ENCODE measurements at places on chromosomes 6 and 20.

DNA sequence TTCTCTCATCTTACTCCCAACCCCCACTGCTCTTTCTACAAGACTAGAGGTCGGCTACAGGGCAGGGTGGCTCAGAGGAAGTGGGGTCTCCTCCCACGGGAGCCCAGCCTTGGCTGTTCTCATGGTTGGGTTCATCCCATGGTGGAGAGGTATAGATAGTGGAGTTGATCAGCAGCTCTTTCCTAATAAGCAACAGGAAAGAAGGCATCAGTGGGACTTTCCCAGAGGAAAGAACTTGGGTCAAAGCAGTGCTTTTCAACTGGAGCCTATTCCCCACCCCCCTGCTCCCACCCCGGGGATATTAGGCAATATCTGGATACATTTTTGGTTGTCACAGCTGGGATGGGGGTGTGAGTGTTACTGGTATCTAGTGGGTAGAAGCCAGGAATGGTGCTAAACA is 200.9 kb downstream of the NFATC2 start:
- no peak for DNase-seq

DNA sequence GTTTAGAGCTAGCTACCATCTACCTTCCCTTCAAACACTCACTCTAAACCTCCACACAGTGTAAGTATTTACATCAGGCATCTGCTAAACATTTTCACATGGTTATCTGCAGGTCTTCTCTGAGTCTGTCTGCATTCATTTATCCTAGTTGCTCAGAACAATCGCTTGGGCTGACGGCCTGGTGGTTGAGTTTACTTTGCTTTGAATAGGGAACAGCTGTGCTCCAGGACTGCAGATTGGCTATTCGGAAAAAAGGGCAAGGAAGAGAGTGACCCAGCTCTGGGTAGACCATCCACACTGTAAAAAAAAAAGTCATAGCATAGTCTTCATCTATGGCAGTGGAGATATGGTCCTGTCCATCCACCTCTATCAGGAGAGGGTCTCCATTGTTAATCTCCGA is 115.3 kb upstream of the ESR1 start:
- no peak for DNase-seq

- no peak for DNase-seq
These were observed 38.4 kb downstream of the LRRC1 start for GRCh38 chr6:53833155-53833554.

DNA sequence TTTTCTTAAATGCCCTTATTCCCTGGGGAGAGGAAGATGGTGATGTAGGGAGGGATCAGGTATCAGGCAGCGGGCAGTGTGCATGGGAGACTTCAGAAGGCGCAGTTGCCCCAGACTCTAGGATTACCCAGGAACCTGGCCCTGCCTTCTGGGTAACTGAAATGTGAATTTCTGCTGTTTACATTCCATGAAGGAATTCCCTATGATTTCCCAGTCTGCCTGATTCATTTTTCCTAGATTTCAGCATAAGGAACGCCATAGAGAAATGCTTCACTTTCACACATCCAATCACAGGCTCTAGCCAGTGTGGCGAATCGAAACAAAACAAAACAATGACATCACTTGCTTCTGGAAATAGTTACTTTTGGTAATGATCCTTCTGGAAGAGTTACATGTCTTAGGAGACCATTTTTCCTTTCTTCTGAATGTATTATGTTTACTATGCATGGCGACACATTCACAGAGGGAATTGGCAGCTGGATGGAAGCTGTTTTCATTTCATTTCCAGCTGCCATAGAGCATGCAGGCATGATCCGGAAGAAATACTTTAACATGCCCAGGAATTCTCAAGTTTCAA is 33.3 kb downstream of the LRP11 start:
- DNase-seq = no peak

DNA sequence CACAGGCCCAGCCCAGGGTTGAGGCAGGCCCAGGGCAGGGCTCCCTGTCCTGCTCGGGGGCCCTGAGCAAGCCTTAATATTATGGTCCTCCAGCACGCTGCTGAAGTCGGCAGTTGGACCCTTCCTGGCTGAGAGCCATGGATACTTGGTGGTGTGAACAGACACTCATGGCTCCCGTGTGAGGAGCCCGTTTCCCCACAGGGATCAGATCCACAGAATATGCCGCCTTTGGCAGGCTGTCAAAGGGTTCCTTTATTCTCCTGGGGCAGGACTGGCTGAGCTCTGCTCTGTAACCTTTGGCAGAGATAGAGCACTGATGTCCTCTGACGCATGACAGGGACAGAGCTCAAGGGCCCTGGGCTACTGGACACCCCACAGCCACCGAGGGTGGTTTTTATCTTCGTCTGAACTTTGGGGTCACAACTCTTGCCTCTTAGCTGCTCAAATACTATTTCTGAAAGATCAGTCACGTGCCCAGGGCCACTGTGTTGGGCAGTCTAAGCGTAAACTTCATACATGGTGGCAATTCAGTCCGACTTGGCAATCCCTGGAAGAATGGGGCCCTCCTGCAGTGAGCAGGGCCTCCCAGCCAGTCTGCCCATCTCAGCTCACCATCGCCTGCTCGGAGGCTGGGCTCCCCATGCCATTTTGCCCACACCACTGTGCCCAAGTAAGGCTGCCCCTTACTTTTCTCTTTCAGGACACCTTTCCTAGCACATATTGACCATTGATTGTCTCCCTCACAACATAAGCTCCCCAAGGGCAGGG is 49.1 kb downstream of the TTI1 start:
- no peak for DNase-seq

DNA sequence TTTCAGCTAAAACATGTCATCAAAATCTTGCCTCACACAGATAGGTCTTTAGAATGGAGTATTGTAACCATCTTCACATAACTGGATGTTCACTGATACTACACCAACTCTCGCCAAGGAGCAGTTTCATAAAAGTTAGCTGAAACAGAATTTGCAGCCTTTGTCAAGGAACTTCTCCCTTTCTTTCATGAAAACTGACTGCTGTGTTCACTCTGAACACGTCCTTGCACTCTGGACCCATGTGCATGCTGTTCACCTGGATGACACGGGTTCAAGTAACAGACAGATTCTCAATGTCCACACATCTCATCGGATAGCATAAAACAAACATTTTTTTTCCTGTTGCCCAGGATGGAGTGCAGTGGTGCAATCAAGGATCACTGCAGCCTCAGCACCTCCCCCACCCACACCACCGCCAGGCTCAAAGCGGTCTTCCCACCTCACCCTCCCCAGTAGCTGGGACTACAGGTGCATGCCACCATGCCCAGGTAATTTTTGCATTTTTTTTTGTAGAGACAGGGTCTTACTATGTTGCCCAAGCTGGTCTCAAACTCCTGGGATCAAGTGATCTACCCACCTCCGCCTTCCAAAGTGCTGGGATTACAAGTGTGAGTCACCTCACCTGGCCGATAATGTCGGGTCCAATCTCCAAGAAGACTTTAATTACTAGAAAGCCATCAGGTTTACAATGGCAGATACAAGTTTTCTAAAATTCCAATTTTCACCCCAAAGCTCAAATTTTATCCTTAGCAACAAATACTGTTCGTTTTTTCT is 9.4 kb downstream of the DIDO1 start:
- no peak for DNase-seq

- no peak for DNase-seq
These were observed 109.2 kb upstream of the CDYL start for GRCh38 chr6:4666886-4667513.

DNA sequence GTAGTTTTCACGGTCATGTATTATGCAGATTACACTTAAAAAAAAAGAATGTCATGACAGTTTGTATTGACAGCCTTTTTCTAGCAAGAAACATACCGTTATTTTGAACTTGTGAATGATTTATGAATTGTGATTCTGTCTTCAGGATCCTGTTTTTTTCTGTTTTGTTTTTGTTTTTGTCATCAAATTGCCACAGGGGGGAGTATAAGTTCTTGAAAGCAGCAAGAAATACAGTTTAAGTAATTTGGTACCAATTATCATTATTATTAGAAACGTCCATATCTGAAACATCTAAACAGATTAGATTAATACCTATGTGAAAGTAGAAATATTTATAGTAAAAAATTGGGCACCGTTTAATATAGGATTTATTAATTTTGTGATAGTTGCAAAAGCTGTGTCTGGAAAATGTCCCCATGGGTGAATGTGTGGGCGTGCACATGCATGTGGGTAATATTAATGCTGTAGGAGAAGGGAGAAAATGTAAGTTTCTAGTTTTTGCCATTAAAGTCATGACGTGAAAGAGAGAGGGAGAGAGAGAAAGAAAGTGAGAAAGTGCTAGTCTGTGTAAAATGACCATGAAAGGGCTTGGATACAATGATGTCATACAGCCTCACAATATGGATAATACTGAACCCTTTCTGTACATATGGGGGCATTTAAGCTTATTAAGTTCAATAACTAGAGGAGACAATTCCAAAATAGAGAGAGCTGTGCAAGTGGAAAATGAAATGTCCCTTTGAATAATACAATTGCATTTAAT is 9.4 kb upstream of the CCN2 start:
- no peak for DNase-seq

GRCh38 chr6:147407571-147407970 is 100.9 kb upstream of the SAMD5 start:
- DNase-seq = no peak

- no peak for DNase-seq
These were observed 17.9 kb upstream of the SIRPB1 start for GRCh38 chr20:1637755-1638154.

DNA sequence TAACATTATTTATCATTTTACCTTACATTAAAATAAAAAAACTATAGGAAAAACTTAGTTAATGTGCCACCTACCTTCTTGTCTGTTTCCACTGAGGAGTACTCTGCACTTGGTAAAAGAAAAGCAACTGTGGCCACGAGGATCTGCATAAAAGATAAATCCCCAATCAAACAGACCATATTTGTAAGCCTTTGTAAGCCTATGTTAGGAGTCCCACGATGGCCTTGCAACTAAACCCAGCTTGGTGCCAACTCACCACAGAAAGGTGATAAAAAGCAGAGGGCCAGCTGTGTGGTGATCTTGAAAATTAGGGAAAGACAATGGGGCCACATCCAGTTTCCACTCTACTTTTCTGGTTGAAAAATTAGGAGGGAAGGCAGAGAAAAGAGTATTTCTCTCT is 156.9 kb downstream of the INSM1 start:
- DNase-seq = no peak

DNA sequence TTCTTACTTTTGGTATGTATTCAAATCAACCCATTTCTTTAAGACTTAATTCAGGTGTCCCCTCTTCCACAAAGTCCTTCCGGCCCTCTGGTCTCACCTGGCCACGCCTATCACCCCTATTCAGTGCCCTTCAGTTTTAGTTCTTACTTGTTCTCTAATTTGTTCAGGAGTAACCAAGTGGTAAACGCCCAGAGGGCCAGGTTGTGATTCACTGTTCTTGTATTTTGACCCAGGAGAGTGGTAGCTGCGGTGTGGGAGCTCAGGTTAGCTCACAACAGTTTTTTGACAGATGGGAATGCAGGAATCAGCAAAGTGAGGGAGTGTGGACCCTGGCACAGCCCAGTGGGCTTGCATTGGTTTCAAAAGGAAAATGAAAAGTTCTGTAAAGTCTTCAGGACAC is 81.7 kb upstream of the RIPOR2 start:
- DNase-seq = peak; percentile 70

DNA sequence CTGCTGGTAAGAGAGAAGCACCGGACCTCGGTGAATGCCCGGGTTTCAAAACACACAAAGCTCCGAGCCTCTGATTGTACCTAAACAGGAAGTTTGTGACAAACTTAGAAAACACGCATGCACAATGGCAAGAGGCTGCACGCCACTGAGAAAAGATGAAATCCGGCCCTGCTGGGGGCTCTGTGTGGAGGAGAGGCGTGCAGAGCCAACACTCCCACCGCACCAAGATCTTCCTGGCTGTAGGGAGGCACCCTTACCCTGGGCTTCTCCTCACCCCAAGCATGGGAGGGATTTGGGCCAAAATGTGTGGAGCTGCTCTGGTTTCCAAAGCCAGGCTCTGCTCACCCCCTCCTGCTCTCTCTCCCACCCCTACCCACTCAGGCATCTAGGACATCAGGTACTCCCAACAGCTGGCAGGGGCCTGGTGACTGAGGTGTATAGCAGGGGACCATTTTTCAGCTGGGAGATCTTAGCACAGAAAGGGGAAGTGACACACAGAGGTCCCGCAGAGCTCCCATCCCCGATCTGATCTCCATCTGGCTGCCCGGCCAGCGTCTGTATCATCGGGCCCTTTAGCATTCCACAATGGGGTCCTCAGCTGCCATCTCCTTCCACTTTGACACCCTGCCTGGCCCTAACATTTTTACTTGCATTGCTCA is 84.2 kb downstream of the TRERF1 start:
- DNase-seq = no peak

GRCh38 chr6:93968126-93968525 is 548.8 kb upstream of the EPHA7 start:
- DNase-seq = no peak

GRCh38 chr6:113578691-113579090 is 278.5 kb upstream of the MARCKS start:
- no peak for DNase-seq

GRCh38 chr6:111238464-111239119 is 151.3 kb downstream of the SLC16A10 start:
- DNase-seq = no peak

DNA sequence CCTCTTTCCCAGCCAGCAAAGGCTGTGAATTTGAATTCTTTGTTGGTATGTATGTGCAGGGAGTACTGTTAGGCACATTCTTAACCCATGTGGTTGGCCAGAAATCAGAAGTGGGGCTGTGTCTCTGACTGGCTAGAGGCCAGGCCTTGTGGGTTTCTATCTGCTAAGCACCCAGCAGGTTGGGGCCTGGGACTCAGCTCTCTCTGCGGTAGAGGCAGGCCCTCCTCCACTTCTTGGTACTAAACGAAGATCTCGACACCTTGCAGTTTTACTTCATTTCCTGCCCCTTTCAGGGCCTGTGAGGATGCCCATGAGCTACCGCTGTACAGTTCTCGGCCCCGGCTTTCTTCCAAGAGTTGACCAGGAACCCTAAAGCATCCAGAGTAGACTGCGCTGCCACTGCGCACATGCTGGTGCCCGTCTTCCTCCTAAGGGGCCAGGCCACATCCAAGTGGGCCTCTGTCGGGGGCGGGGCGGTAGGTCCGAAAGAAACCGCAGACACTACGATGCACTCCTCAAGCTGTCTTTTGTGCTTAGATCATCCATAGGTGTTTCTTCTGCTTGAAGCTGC is 51.1 kb downstream of the TCP11 start:
- DNase-seq = no peak

- DNase-seq = no peak
These were observed 1.5 kb downstream of the SIGLEC1 start for GRCh38 chr20:3710703-3711483.
